ENCODE measurements at places on chromosomes 2 and 18. TPM values are rescaled to one million over a fixed set of nuclear protein-coding genes. Genes with fewer than 3 reads are reported as not detected.

G6PC2 gene
- total RNA-seq = not detected

GRCh38 chr2:10759151-10759714, 37.8 kb downstream of the ATP6V1C2 start:
- DNase-seq = no peak

GRCh38 chr2:4214444-4215205, 511.2 kb downstream of the DCDC2C start:
- no peak for DNase-seq

DNA sequence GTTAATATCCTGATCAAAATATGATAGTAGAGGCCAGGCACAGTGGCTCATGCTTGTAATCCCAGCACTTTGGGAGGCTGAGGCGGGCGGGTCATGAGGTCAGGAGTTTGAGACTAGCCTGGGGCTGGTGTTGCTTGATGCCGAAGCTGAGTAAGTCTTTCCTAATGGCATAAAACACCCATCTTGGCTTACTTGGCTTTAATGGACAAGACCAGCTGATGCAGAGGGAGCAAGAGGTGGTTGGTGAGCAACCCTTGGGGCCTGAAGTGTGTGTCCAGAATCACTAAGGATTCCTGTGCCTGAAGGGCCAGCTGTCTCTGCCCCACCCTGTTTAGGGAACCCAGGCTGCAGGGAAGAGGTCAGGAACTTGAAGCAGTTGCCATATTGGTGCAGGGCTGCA, 217.2 kb downstream of the ARL4C start:
- no peak for DNase-seq

DNA sequence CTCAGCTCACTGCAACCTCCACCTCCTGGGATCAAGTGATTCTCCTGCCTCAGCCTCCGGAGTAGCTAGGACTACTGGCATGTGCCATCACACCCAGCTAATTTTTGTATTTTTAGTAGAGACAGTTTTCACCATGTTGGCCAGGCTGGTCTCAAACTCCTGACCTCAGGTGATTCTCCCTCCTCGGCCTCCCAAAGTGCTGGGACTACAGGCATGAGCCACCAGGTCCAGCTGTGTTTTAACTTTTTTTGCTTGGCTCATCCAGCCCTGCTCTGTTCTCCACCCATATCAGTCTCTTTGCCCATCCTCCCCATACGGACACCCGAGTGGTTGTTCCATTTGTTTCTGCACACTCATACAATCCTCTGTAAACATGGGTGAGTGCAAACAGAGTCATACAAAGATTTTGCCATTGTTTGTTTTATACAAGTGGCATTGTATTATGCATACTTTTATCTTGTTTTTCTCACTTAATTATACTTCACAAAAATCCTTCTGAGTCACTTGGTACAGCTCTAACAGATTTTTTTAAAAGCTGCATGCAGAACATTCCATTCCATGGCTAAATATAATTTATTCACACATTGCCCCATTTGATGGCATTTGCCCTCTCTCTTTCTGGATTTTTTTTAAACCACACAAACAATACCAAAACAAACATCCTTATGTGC, 5.3 kb downstream of the APOB start:
- DNase-seq = no peak
